ENCODE measurements at places on chromosomes 1 and 21.

DNA sequence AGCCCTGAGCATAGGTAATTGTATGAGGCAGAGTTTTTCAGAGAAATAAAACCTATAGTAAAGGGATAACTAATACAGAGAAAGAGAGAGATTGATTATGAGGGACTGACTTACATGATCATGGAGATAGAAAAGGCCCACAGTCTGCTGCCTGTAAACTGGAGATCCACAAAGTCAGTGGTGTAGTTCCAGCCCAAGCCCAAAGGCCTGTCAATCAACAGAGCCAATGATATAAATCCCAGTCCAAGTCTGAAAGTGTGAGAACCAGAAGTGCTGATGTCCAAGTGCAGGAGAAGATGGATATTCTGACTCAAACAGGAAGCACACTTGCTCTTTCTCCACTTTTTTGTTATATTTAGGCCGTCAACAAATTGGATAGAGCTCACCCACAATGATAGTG, 340.1 kb upstream of the RGS18 start:
- no peak for DNase-seq

- no peak for DNase-seq
Measured at GRCh38 chr1:165882168-165882837, 54.9 kb downstream of the UCK2 start.

DNA sequence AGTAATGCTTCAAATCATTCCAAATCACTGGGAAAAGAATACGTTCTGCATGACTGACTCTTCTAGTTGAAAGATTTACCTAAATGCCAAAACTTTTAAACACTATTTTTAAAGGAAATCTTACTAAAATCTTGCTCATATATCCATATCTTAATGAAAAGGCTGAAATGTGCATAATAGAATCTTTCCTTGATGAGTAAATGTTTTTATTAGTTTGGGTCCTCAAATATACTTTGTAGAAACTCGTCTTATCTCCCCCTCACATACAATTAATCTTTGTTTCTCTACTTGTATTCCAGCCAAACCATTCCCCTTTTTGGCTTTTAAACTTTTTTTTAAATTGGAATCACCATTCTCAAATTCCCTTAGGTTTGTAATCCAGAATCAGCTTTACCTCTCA, 110.2 kb downstream of the NTNG1 start:
- DNase-seq: no peak

GRCh38 chr1:195236991-195237889, 1371.0 kb downstream of the KCNT2 start:
- DNase-seq: no peak

Data from iPS DF 6.9 (cell line).